ENCODE measurements at places on chromosomes 5 and 9. TPM values are rescaled to one million over a fixed set of nuclear protein-coding genes. Genes with fewer than 3 reads are reported as not detected.
A peak's percentile ranks its signal among the peaks of the same experiment; 100 is the strongest.

GRCh38 chr5:172453206-172453985 is 929 bp downstream of the SH3PXD2B start:
- DNase-seq, result peak; percentile 76

SLC9A3 gene
- 2.9 TPM for total RNA-seq

DNA sequence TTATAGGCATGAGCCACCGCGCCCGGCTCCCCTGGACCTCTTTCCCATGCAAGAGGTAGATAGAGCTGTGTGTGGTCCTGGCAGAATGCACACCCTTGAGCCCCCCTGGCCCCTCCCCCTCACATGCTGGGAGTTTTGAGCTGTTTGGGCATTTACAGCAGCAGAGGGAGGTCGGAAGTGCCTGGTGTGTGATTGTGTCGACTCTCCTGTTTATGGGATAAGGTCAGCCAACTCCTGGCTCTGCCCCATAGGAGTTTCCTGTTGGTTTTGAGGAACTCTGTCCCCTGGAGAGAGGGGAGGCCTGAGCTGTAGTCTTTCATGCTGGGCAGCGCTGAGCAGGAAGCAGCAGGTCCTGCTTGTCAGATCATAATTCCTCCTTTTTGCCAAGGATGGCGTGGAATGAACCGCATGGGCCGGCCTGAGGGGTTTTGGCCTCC is 6.0 kb downstream of the LRRC8A start:
- peak; percentile 64 for DNase-seq

DNA sequence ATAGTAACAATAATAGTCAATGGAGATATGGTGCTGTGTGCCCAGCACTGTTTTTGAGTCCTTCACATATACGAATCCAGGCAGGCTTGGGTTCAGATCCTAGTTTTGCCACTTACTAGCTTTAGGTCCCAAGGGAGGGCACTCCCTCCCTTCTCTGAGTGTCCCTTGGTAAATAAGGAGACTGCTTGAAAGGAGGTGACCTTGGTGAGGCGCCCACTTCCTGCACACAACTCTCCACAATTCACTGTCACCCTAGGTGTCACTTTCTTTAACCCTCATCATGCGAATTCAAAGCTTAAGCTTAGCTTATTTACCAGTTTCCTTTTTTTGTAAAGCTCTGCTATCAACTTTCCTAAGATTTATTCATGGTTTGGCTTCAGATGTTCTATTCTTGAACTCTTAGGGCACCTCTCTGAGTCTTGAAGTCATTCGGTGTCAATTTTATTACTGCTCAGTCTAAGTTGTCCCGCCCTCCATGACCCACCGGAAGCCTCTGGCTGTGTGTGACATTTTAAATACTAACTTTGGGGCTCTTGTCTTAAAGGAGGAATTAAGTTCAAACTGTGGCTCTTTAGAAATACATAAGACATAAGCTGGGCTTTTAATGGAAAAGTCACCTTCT is 170.7 kb upstream of the ZNF618 start:
- no peak for DNase-seq

DNA sequence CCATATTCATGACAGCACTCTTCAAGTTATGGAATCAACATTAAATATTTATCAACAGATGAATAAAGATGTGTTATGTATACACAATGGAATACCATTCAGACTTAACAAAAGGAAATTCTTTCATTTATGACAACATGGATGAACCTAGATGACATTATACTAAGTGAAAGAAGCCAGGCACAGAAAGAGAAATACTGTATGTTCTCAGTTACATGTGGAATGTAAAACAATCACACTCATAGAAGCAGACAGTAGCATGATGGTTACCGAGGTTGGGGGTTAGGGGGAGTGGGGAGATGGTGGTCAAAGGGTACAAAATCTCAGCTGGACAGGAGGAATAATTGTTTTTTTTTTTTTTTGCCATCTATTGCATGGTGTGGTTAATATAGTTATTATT is 431.9 kb downstream of the DMAC1 start:
- no peak for DNase-seq

DNA sequence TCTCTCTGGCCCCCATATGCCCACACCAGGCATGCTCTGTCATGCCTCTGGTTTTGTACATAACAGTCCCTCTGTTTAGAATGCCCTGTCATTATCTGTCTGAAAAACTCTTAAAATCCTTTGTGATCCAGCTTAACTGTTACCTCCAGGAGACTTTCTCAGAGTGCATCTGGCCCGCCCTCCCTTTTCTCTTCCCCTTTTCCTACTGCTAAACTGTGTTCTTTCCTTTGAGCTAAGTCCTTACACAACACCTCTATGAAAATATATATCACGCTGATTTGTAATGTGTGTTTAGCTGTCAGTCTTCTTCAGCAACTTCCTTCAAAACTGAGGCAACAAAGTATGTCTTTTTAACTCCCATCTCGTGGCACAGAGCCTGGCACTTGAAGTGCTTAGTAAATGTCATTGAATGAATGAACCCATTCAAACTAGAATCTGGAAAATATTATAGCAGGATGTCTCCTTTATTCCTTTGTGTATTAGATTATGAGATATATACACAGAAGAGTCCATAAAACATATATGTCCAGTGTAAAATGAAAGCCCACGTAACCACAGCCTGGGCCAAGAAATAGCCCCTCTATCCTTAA is 166.2 kb upstream of the KLF9 start:
- DNase-seq, result no peak

DNA sequence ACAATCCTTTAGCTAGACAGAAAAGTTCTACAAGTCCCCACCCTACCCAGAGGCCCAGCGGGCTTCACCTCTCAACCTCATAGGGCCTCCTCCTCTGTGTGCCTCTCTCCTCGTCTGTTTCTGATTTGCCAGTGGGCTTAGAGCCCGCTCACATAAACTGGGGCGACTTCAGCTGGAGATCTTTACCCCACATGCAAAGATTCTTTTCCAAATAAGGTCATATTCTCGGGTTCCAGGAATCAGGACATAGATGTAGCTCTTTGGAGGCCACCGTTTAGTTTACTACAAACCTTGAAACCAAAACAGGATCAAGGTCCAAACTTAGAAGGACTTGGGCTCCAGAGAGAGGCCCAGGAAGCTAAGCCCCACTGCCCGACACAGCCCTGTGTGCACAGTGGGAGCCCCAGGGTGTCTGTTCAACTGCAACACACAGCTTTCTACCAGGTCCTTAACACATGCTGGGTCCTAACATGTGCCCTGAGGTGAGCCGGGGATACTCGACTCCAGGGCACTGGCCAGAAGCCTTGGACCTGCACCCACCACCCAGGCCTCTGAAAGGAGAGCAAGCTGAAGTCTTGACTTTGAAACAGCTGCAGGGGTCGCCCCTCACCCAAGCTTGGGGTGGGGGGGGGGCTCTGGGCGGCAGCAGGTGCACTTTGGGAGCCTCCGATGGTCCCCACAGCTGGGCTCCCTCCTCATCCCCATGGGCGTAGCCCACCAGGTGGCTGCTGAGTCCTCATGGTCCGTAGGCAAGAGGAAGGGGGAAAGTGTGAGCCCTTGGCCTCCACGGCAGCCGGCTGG is 26.8 kb upstream of the SLC12A7 start:
- DNase-seq, result no peak
